Hematopoietic multipotent progenitor cell treated with erythropoietin and hydrocortisone succinate and interleukin-3 and kit ligand, for 8 days (in vitro differentiated cells): ENCODE measurements at places on chromosomes 1 and 21.

GRCh38 chr1:228891272-228892034, 156.2 kb downstream of the RHOU start:
- DNase-seq = no peak

DNA sequence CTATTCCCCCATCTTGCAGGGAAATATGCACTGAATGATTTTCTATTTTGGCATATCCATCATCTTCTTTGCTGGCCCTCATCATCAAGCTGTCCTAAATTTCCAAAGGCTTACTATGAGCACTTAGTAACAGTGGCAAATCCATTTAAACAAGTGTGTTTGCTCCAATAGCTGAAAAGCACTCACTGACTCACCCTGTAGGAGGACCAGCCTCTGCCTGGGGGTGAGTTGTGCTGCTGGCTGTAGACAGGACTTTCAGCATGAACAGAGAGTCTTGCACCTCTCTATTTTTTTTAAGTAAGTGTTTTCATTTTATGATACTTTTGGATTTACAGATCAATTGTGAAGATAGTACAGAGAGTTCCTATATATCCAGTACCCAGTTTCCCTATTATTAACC, 97.3 kb downstream of the SLC35F3 start:
- no peak for DNase-seq

DNA sequence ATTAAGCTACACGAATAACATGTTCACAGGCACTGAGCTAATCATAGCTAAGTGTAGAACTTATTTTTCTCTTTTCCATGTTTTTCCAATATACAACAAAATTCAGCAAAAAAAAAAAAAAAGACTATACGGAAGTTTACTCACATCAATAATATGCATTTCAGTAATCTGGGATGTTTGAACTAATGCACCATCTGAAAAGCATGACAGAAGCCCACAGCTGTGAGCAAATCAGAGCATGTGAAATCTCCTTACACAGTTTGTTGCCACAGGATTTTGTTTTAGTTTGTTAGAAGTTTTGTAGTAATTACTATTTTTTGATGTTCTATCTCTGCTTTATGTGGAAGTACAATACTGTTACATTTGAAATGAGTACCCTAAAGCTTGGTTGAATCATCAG, 1051.7 kb downstream of the TTLL7 start:
- no peak for DNase-seq

- no peak for DNase-seq
Observed at GRCh38 chr21:45333583-45334121, 46.0 kb upstream of the POFUT2 start.

DNA sequence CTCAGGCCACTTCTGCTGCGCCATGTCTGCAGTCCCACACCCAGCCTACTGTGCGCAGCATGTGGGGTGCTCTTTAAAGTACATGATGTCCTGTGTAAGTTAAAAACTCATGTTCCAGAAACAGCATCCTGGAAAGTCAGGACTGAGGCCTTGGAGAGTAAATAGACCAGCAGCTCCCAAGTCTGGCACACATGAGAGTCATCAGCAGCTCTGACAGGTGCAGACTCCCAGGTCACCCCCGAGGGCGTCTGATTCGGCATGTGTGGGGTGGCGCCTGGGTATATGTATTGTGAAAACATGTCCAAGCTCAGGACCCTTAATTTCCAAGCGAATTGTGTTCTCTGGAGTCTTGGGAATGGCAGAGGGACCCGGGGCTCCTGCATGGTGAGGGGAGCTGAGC, 120.1 kb upstream of the RUNX3 start:
- DNase-seq = no peak

DNA sequence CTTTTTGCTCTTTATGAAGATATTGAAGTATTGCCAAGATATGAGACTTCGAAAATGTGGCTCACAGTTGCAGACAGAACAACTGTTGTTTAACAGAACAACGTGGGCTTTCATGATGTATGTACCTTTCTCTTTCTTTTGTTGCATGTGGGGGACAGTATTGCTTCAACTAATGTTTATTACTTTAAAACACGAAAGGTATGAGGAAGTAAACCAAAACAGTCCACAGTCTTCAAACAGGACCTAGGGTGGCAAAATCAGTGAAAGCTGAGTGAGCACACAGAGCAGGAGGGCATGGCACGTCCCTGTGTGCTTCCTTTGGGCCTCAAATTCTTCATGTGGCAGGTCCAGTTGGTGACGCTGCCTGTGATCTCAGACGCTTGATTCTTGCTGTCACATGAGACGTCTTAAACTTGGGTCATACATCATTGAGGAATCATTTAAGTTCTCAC, 7.8 kb upstream of the CHAF1B start:
- DNase-seq = no peak

GRCh38 chr1:218312509-218312908, 27.4 kb downstream of the RRP15 start:
- DNase-seq = no peak

- DNase-seq = no peak
Observed at GRCh38 chr1:200778766-200779165, 40.1 kb downstream of the CAMSAP2 start.

- peak; percentile 82 for DNase-seq
Observed at GRCh38 chr1:84573967-84574842, at the start of gene CTBS. TSS of gene CTBS (minus strand) at chr1:84574440. CDS start at chr1:84574415, 25 bp downstream.

- no peak for DNase-seq
Observed at GRCh38 chr1:31913968-31914367, 24.2 kb downstream of the PTP4A2 start.

DNA sequence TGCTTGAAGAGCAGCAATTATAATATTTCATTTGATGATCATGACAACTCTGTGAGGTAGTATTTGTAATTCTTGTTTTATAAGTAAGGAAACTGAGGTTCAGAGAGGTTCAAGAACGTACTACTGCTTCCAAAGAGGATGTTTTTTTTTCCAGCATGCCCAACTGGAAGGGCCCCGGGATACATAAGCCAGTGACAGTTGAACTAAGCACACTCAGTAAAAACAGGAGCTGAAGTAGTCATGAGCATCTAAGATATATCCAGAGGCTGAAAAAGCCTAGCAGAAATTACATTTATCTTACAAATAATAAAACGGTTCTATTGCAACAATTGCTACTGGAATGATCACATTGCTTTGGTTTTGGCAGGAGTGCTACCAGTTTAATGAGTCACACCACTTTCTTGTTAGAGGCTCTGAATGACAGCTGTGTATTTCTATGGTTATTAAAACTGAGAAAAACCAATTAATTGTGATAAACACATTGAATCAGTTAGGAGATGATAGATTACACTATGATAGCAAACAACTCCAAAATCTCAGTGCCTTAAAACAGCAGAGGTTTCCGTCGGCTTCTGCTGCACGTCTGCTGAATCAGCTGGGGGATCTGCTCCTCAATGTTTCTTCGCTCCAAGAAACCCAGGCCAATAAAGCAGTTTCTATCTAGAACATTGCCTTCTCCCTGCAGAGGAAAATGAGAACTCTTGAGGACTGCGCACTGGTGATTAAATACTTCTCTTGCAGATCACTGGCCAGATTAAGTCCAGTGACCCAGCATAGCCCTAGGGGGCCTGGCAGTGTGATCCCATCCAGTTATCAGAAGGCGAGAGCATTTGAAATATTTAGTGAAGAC, 522.7 kb downstream of the PLPP3 start:
- DNase-seq = no peak

DNA sequence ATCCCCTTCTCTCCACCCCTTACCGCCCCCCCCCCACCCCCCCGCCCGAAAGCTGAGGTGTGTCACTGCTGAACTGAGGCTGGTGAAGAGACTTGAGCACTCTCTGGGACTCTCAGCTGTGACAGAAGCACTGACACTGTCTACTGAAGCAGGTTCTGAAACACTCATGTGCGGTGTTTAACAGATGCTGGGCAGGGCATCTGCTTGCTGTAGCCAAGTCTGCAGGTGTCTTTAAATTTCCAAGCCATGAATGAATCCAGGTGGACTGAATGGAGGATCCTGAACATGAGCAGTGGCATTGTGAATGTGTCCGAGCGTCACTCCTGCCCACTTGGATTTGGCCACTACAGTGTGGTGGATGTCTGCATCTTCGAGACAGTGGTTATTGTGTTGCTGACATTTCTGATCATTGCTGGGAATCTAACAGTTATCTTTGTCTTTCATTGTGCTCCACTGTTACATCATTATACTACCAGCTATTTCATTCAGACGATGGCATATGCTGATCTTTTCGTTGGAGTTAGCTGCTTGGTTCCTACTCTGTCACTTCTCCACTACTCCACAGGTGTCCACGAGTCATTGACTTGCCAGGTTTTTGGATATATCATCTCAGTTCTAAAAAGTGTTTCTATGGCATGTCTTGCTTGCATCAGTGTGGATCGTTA, at the start of gene GPR52:
GPR52 (plus strand) TSS at position 99 of the 665 bp plus-strand sequence; CDS start at position 247, 148 bp downstream.
- no peak for DNase-seq

- DNase-seq = no peak
Observed at GRCh38 chr1:45824607-45825006, 21.2 kb downstream of the MAST2 start.

DNA sequence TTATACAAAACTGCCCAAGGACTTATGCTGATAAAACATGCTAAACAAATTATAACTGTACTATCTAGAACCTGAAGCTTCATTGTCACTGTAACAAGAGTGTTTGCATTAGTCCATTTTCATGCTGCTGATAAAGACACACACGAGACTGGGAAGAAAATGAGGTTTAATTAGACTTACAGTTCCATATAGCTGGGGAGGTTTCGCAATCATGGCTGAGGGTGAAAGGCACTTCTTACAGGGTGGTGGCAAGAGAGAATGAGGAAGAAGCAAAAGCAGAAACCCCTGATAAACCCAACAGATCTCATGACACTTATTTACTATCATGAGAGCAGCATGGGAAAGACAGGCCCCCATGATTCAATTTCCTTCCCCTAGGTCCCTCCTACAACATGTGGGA, 100.4 kb downstream of the SPATA6 start:
- DNase-seq = no peak

DNA sequence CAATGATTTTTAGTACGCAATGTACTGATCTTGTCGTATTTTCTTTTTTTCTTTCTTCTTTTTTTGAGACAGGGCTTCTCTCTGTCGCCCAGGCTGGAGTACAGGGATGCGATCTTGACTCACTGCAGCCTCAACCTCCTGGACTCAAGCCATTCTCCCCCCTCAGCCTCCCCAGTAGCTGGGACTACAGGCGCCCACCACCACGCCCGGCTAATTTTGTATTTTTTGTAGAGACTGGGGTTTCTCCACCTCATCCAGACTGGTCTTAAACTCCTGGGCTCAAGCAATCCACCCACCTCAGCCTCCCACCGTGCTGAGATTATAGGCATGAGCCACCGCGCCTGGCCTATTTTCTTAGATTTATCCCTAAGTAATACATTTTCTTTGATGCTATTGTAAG, 43.9 kb upstream of the COL6A2 start:
- DNase-seq = no peak

- no peak for DNase-seq
Observed at GRCh38 chr1:71557138-71557537, 476.3 kb upstream of the ZRANB2 start.

GRCh38 chr1:21537511-21537931, 28.3 kb downstream of the ALPL start:
- DNase-seq = no peak

DNA sequence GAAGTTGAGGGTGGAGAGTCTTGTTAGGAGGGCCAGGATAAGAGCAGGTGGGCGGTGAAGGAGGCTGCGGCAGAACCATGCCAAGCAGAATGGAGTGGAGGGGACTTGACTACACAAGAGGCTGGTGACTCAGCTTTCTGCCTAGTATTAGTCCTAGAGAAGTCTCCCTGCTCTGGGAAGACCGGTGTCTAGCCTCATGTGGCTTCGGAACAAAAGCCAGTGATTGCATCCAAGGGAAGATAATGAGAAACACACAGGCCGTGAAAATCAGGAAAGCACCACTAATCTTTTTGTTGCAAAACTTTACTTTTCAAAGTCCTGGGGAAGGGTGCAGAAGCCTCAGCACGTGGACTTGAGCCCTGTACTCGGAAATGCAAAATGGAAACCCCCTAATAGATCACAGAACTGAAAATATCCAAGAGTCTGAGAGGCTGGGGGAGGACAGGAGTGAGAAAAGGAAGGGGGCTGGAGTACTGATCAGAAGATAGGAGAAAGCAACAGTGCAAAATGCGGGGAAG, 31.4 kb downstream of the DDR2 start:
- DNase-seq = no peak

DNA sequence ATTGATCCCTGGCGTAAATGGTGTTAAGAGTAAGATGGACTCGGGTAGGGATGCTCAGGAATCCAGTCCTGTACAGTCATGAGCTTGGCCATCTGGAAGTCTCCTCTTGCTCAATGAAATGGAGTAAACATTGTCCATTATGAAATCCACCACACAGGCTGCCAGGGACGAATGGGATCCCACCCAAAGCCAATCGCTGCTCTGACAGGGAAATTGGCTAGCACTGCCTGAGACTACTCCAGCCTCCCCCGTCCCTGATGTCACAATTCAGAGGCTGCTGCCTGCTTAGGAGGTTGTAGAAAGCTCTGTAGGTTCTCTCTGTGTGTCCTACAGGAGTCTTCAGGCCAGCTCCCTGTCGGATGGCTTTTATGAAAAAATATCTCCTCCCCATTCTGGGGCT, at the start of gene HSD11B1:
HSD11B1 (plus strand) TSS at position 263 of the 400 bp plus-strand sequence; CDS start at position 360, 97 bp downstream.
- DNase-seq = no peak

GRCh38 chr21:28579986-28580550, 412.6 kb downstream of the LTN1 start:
- DNase-seq = no peak

DNA sequence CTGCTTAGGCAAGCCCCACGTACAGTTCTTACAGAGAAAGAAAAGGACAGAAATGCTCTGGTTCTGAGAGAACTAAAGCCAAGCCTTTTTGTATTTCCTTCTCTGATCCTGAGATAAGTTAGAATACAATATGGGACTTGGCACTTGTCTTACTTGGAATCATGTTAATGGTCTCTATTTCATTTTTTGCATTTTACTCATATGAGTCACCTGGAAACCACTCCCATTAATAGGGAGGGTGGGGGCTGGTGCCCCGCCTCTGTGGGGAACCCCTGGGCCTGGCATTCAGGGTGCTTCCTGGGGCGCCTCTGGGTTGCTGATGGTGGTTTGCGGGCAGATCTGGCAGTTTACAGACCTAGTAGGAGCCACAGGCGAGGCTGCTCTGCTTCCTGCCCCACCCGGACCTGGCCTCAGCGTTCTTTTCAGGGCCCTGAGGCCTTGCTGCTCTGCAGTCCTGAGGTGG, 26.7 kb downstream of the TSPAN2 start:
- peak; percentile 69 for DNase-seq

DNA sequence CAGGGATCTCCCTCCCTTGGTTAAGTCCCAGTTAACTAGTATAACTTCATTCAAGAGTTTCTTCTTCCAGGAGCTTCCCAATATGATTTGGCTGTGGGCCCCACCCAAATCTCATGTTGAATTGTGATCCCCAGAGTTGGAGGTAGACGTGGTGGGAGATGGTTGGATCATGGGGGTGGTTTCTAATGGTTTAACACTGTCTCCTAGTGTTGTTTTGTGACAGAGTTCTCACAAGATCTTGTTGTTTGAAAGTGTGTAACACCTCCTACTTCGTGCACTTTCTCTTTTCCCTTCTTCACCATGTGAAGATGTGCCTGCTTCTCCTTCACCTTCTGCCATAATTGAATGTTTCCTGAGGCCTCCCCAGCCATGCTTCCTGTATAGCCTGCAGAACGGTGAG, 251.8 kb upstream of the FGGY start:
- no peak for DNase-seq

GRCh38 chr1:13722808-13723360, 22.9 kb downstream of the PRDM2 start:
- DNase-seq = no peak
